Cerebellum (tissue), 4 donors: ENCODE measurements at places on chromosomes 5 and 9. TPM values are rescaled to one million over a fixed set of nuclear protein-coding genes. Genes with fewer than 3 reads are reported as not detected.

DNA sequence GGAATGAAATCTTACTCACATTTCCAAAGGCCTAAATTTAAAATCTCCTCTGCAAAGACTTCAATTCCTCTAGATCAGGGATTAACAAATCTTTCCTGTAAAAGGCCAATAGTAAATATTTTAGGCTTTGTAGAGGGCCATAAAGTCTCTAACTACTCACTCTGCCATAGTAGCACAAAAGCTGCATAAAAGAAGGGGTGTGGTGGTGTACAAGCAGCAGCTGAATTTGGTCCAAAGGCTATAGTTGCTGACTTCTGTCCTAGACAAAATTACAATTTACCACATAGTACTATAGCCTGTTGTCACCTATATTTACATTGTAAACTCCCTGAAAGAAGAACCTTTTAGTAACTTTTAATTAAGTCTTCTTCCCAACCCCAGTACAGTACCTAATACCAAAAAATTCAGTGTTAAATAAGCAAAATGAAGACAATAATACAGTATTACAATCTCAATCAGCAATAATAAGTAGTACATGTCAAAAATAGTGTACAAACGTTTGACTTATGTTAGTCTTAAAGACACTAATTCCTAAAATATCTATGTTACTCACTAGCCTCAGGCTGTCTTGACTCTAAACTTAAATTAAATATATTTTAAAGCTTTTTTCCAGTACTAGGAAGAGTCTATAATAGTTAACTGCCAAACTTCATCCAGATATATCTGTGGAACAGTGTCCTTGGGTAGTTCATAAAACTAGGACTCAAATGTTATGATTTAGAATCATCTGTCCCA, 6.9 kb downstream of the CETN3 start:
- DNase-seq = no peak

The TRUB2 gene
- total RNA-seq = 12.8 TPM

The SYK gene
- total RNA-seq = 1.5 TPM

The GRM6 gene
- 0.27 TPM for total RNA-seq

GRCh38 chr9:135329571-135330306, 149.8 kb upstream of the PPP1R26 start:
- DNase-seq = no peak

- DNase-seq = no peak
Observed at GRCh38 chr5:170971-171800, 20.1 kb upstream of the LRRC14B start.

GRCh38 chr5:53923961-53924360, 363.5 kb downstream of the NDUFS4 start:
- no peak for DNase-seq

- DNase-seq = peak; percentile 66
Observed at GRCh38 chr5:5492087-5492933, 69.8 kb downstream of the ICE1 start.

The NUTM2G gene
- total RNA-seq = not detected

DNA sequence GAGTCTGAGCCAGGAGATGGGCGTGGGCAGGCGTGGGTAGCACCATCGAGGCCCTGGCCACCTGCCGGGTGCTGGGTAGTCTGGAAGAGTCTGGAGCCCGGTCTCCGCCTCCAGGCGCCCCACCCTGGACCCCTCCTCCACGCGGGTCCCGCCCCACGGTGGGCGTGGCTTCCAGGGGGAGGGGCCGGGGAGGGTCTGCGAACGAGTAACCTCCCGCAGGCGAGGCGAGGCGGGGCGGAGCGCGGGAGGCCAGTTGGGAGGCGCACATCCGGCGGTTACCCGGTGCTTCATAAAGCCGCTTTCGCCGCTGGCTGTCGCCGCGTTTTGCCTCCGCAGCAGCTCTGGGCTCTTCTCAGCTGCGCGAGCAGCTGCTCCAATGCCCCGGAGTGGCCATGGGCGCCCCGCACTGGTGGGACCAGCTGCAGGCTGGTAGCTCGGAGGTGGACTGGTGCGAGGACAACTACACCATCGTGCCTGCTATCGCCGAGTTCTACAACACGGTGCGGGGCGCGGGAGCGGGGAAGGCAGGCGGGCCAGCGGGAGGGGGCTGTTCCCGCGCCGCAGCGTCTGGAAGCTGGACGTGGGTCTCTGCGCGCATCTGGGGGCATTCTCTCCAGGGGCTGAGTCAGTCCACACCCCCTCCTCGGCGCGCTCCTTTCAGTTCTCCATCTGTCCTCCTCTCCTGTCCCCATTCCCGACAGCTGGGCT, at the start of gene ACER2:
ACER2 (plus strand) TSS at position 317 of the 708 bp plus-strand sequence; CDS start at position 393, 76 bp downstream.
- peak; percentile 91 for DNase-seq

- no peak for DNase-seq
Observed at GRCh38 chr9:6049798-6050197, 34.4 kb upstream of the RANBP6 start.

DNA sequence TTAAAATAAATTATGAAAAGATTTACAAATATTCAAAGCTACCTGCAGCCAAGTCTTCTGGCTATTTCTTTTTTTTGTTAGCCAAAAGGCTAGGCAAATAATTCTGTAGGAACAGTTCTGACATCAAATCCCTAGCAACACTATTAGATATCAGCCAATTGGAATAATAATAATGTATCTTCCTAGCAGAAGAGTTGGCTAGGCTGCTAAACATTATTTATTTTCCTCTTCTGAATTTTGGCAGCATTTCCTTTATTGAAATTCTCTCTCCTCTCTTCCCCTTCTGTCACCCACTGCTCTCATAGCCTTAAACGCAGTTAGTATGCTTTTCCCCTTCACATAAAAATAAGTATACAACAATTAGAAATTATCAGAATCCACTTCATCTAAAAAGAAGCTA, 42.6 kb downstream of the ZDHHC21 start:
- peak; percentile 8 for DNase-seq

The CDH18 gene
- 77.3 TPM for total RNA-seq

DNA sequence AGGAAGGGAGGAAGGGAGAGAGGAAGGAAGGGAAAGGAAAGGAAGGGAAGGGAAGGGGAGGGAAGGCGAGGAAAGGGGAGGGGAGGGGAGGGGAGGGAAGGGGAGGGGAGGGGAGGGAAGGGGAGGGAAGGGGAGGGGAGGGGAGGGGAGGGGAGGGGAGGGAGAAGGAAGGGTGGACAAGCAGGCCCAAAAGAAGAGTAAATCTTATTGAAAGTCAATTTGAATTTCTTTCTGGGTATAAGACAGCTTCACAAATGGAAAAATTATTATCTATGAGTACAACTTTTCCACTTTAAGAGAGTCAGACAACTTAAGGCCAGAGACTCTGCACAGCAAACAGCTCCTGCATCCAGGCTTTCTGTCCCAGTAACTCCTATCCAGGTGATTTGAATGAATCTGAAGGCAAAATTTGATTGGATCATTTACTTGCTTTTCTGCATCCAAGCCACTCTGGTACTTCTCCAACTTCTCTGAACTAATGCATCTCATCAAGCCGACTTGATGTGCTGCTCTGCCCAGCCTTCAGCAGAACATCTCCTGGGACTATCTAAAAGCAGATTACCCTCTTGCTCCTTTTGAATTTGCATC, 363.4 kb upstream of the KIF2A start:
- DNase-seq = no peak

DNA sequence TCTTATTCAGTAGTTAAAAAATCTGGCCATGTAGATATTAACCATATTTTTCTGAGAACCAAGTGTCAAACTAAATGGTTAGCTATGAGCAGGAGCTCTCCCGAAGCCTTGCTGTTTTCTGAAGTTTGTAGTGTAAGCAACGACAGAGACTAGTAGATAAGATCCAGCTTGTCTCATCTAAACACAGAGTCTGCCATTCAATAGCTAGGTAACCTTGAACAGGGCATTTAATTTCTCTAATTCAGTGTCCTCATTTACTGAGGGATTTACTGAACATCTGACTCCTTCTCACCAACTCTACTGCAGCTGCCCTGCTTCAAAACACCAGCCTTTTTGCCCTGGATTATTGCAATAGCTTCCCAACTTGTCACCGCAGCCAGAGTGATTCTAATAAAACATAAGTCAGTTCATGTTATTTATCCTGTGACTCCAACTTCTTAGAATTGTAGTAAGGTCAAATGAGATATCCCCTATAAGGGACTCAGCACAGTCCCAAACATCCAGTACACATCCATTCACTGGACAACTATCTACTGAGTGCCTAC, 337.0 kb downstream of the PLK2 start:
- no peak for DNase-seq

DNA sequence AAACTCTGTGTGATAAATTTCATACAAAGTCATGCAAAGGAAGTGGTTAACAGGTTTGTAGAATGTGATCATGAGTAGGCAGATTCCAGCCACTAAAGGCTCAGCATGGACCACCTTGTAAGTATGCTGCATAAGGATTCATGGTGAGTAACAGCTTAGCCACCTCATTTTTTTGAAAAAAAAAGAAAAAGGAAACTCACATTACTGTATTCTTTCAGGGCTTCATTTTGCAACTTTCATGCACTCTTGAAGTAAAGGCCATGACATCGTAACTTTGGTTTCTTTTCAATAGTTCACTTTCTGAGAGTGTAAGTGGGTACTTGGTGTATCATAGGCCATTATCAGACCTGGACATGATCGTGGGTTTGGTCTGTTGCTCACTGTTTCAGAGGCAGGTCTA, 175.1 kb downstream of the PCSK1 start:
- DNase-seq = no peak

- DNase-seq = peak; percentile 83
Observed at GRCh38 chr9:33139421-33140228, 27.5 kb downstream of the B4GALT1 start.

GRCh38 chr5:79802406-79802805, 112.8 kb downstream of the CMYA5 start:
- DNase-seq = no peak

- no peak for DNase-seq
Observed at GRCh38 chr5:18095061-18095460, 460.8 kb downstream of the TAF11L14 start.

The UBAP1 gene
- total RNA-seq = 19.6 TPM

- no peak for DNase-seq
Observed at GRCh38 chr5:5364932-5365331, 57.5 kb upstream of the ICE1 start.

DNA sequence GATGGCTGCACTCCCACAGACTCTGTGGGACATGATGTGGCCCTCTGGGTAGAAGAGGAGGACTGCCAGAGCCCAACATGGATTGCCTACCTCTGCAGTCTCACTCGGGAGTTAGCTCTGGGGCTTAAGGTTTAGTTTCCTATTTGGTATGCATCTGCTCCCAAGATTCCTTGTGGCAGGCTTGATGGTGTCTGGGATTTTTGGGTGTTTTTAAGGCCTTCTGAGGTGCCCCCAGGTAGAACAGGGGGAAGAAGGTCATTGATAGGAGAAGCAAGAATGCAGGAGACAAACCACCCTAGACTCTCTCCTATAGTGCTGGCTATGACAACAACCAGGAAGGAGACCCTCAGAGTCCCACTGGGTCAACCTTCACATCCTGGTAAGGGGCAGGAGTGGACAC, 46.7 kb upstream of the CXCL14 start:
- no peak for DNase-seq

GRCh38 chr5:36569491-36569890, 36.9 kb upstream of the SLC1A3 start:
- no peak for DNase-seq

DNA sequence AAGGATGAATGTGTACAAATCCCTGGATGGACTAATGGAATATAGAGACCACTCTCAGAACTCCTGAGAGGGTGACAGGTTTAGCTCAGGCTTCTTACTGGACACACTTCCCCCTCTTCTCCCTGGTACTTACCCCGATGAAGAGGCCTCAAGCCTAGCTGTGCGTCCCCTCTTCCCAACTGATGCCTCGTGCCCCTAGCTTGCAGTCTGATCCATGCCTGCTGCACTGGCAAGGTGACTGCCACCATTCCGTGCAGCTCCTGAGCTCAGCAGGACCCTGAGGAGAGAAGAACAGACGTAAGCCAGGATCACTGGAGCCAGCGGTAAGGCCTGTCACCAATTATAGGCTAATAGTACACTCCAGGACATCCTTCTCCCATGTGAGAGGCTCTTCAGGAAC, 5.5 kb upstream of the STOML2 start:
- DNase-seq = no peak

GRCh38 chr5:151680944-151681427, 5.7 kb downstream of the SPARC start:
- DNase-seq = no peak

The GDF9 gene
- total RNA-seq = 0.54 TPM
